Fibroblast of the conjunctiva (primary cell): ENCODE measurements at places on chromosomes 7 and 10.
A peak's percentile ranks its signal among the peaks of the same experiment; 100 is the strongest.

GRCh38 chr7:37920305-37920848, at the start of gene EPDR1:
Gene EPDR1, plus strand, starts transcription at chr7:37920640. Its CDS starts 300 bp downstream, at chr7:37920940.
- DNase-seq, result no peak

- peak; percentile 1 for DNase-seq
Measured at GRCh38 chr10:128751284-128751683, 625.1 kb upstream of the MKI67 start.

DNA sequence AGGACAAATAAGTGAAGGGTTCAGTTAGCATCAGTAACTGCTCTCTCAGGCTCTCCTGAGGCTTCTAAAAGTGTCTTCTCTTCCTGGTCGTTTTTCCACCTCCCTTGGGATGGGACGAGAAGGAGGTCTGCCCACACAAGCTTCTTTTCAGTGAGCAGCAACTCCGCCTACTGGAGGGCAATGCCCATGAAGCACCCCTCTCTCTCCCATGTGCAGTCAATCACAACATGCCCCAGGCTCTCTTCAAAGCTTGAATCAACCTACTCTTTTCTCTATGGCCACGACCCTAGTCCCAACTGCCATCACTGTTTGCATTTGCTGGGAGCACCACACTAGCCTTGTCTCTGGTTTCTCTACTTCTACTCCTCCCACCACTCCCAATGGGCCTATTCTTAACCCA, 135.6 kb downstream of the RPS24 start:
- no peak for DNase-seq

- DNase-seq, result no peak
Measured at GRCh38 chr7:100415448-100415847, 13.1 kb downstream of the ZCWPW1 start.

DNA sequence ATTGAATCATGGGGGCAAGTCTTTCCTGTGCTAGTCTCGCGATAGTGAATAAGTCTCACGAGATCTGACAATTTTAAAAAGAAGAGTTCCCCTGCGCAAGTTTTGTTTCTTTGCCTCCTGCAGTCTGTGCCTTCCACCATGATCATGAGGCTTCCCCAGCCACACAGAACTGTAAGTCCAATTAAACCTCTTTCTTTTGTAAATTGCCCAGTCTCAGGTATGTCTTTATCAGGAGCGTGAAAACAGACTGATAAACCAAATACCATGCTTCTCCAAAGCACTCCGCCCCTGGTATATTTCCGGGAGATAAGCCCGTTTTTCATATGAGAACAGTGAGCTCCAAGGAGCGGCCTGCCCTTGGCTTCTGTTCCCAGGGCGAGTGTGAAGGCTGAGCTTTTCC, 118.9 kb downstream of the EVX1 start:
- DNase-seq, result no peak

GRCh38 chr7:2417981-2418481, 14.6 kb downstream of the CHST12 start:
- DNase-seq, result no peak
